ENCODE measurements at places on chromosomes 13 and 19.

GRCh38 chr13:97354808-97355207 is 79.2 kb upstream of the RAP2A start:
- no peak for DNase-seq

DNA sequence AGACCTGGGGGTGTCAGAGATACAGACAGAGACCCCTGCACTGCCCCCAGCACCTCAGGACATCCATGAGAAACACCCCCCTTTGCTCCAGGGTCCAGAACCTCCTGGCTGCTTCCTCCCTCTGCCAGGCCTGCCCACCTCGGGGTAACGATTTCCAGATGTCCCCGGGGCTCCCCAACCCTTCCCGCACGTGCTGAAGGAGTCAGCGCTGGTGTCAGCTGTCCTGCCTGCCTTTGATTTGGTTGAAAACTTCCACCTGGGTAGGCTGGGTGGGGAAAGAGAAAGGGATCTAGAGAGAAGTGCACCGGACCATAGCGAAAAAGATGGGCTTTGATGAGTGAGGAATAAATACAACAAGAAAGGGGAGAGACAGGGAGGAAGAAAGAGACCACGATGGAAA is 1.5 kb upstream of the CGB7 start:
- DNase-seq: no peak

- no peak for DNase-seq
These were observed 27.0 kb upstream of the CEACAM1 start for GRCh38 chr19:42555317-42555716.

DNA sequence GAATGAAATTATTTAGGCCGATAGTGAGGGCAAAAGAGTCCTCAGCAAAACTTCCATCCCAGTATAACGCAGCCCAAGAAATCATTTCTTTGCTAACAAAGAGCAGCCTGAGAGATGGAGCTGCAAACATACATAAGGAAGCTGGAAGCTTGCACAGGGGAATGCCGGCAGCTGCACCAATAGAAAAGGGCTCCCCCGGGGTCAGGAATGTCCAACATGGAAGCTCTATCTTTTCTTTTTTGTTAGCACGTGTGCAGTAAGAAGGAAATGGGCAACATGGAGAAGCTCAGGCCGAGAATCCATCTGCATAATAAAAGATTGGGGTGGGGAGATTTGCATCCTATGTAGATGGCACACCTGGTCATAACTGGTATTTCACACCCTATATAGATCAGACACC is 1363.5 kb upstream of the PCDH20 start:
- DNase-seq: no peak
